Frontal cortex (tissue), 4 donors: ENCODE measurements at places on chromosomes 7 and 10.
A peak's percentile ranks its signal among the peaks of the same experiment; 100 is the strongest.

GRCh38 chr10:48901319-48901718 lies 38.3 kb downstream of the LRRC18 start:
- DNase-seq = no peak

- DNase-seq = no peak
These were observed 28.0 kb upstream of the CPN1 start for GRCh38 chr10:100109670-100110069.

GRCh38 chr10:90924552-90924951 lies 3.7 kb upstream of the ANKRD1 start:
- no peak for DNase-seq

- no peak for DNase-seq
These were observed 1236.6 kb downstream of the GATA3 start for GRCh38 chr10:9291081-9291480.

- DNase-seq = no peak
These were observed 2.7 kb upstream of the AOAH start for GRCh38 chr7:36726806-36727503.

- no peak for DNase-seq
These were observed 33.4 kb downstream of the CCDC6 start for GRCh38 chr10:59872892-59873463.

GRCh38 chr10:58970160-58970915 lies 206.1 kb upstream of the PHYHIPL start:
- DNase-seq = no peak

- DNase-seq = peak; percentile 11
These were observed 4.4 kb downstream of the SHTN1 start for GRCh38 chr10:117000580-117000979.

DNA sequence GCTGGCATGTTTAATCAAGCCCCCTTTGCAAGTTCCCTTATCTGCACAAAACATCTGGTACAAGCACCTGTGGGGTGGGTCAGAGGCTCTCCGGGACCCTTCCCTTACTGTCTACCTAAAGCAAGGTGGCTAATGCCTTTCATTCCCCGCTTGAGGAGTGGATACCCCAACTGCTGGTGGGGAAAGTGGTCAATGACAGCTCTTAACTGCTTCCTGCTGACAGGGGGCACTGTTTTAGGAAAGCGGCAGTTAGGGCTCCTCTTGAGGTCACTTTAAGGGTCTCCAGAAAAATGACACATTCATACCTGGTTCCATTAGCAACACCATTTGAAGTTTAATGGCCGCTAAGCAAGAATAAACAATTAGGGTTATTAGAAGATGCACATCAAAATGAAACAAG lies 761.8 kb upstream of the PHF14 start:
- DNase-seq = no peak

- peak; percentile 97 for DNase-seq
These were observed at the start of gene SND1 for GRCh38 chr7:127651556-127652332. SND1 (plus strand) TSS chr7:127652194; CDS start chr7:127652374, 180 bp downstream.

- no peak for DNase-seq
These were observed 402.6 kb downstream of the SORCS1 start for GRCh38 chr10:106761906-106762305.

DNA sequence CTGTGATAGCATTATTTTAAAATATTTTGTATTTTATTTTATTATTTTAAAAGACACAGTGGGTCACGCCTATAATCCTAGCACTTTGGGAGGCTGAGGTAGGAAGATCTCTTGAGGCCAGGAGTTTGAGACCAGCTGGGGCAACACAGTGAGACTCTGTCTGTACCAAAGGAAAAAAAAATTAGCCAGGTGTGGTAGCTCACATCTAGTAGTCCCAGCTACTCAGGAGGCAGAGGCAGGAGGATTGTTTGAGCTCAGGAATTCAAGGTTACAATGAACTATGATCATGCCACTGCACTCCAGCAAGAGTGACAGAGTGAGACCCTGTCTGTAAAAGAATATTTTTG lies 37.1 kb downstream of the FBXL13 start:
- no peak for DNase-seq

- DNase-seq = no peak
These were observed 30.0 kb downstream of the DUSP5 start for GRCh38 chr10:110527731-110528171.

DNA sequence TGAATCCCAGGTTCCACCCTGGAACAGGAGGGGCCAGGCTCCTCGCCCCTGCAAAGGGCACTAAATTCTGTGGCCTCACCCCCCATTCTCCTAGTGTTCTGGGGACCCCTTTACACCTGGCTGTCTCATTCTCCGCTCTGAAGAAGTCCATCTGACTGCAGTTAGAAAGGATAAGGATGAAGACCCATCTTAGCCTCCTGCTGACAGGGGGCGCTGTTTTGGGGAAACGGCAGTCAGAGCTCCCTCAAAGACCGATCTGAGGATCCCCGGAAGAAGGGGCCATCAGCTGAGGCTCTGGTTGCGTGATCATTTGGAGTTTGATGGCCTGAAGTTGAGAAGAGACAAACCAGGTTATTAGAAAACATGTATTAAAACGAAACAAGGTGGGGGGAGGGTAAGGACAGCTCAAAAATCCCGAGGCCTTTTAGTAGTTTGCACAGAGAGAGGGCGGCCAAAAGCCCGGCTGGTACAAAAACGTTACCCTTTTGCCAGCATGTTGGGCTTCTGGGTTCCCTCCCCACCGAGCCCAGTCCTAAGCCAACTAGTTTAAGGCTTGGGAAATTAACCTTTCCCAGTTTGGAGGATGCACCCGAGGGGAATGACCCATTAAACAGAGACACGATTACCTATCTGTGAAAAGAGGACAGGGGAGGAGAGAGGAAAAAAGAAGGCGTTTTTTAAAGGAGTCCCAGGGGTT lies 102.8 kb downstream of the CHN2 start:
- DNase-seq = no peak

DNA sequence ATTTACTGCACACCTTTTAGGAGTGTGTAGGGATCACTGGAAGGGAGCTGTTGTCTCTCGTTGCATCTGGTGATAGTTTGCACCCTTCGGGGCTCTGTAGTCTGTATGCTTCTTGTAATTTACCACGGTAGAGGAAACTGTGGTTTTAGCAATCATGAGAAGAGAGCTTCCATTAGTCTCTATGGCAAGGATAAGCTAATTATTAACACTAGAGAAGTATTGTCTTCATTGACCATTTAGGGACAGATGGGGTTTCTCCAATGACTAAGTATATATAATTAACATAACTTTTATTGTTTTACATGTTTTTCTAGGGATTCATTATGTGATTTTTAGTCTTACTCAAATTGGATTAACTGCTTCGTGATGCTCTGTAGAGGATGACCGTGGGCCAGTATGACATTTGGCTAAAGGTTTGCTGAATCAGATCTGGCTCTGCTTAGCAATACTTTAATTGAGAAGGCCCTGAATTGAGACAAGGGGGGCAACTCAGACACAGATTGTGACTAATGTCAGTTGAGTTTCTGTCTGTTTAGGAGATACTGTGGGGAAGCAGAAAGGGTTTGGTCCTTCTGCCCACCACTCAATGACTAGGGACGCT lies 8.7 kb downstream of the SLC18A2 start:
- DNase-seq = no peak

GRCh38 chr7:115230882-115231571 lies 309.1 kb downstream of the MDFIC start:
- no peak for DNase-seq

DNA sequence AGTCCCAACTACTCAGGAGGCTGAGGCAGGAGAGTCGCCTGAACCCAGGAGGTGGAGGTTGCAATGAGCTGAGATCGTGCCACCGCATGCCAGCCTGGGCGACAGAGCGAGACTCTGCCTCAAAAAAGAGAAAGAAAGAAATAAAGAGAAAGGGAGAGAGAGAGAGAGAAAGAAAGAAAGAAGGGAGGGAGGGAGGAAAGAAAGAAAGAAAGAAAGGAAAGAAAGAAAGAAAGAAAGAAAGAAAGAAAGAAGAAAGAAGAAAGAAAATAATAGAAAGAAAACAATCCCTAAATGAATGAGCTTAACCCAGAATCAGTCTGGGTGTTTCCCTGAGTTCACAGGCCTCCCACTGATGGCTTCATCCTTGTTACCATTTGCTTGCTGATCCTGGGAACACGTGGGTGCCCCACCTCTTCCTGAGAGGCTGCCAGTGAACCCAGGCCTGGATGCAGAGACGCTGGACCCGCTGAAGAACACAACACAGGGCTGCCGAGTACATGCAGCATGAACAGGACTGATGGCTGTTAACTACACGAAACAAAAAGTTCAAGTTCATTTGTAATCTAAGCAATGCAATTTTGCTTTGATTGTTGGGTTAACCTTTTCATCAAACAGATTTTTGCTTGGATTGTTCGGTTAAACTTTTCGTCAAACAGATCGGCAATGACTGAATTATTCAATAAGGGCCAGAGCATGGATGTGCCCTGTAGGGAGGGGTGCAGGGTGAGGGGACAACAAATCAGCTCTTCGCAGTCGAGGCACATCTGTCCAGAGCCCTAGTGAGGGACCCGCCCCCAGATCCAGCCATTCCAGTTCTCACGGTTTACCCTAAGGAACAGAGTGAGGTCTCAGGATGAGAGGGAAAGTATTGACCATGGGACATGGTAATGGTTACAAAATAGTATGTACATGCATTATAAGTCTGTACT lies 11.5 kb downstream of the NPFFR1 start:
- no peak for DNase-seq

DNA sequence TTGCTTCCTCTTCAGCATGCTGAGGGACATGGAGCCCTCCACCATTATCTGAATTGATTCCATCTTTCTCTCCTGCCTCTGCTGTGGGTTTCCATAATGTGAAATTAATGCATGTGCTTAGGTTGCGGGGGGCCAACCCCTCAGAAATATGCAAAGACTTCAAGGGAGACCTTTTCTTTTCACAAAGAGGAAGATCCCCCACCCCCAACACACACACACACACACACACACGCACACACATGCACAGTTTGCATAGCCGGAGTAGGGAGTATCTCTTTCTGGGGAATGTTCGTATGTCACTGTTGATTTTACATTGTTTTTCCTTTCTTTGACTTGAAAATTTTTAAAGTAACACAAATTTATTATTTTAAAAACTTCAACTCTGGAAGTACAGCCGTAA lies 193.5 kb downstream of the MGMT start:
- DNase-seq = no peak

DNA sequence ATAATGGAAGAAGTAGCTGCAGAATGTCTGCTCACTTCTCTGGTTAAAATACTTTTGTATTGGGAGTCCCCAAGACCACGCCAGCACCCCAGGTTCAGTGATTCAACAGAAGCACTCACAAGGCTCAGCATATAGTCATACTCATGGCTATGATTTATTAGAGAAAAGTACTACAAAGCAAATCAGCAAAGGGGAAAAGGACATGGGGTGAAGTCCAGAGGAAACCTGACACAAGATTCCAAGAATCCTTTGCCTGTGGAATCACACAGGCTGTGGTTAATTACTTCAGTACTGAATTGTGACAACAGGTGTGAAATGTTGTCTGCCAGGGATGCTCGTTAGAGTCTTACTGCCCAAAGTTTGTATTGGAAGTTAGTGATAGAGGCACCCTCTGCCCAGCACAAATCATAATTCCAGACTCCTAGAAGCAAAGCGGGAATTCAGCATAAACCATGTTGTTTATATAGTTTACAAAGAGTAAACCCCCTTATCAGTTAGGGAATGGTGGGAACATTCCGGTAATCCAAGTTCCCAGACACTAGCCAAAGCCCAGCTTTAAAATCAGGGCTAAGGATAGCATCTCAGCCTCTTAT lies 79.4 kb downstream of the HYCC1 start:
- no peak for DNase-seq

- no peak for DNase-seq
These were observed 13.8 kb upstream of the CLIP2 start for GRCh38 chr7:74275401-74275881.

GRCh38 chr7:93378131-93378760 lies 146.1 kb downstream of the VPS50 start:
- no peak for DNase-seq

GRCh38 chr7:156929789-156930539 lies 19.5 kb upstream of the NOM1 start:
- DNase-seq = no peak

GRCh38 chr10:32163071-32163761 lies 107.0 kb upstream of the KIF5B start:
- DNase-seq = no peak

DNA sequence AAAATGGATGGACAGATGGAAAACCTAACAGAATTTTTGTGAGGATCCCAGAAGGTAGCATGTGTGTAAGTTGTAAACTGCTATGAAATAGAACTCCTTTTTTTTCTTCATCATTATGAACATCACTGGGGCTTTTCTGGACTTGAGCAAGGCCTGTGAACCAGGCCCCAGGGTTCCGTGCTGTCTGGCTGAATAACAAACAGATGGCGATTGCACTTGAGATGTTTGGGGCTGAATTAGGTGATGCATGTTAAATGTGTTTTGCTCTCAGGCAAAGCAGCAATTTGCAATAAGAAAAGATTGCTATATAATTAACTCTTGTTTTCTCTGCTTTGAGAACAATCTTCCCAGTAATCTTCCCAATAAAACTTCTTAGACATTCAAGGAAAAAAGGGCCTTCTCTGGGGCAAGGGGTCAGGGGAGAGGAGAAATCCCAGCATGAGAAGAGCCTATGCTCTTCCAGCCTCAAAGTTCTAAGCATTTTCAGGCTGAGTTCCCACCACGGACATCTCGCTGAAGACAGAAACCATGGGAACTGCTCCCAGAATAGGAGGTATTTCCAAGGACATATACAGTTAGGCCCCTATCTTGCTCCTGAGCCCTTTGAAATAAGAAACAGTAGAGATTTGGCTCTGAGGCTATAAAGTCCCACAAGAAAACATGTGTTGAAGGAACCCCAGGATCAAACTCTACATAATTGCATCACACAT lies 98.7 kb downstream of the ITIH5 start:
- DNase-seq = no peak

DNA sequence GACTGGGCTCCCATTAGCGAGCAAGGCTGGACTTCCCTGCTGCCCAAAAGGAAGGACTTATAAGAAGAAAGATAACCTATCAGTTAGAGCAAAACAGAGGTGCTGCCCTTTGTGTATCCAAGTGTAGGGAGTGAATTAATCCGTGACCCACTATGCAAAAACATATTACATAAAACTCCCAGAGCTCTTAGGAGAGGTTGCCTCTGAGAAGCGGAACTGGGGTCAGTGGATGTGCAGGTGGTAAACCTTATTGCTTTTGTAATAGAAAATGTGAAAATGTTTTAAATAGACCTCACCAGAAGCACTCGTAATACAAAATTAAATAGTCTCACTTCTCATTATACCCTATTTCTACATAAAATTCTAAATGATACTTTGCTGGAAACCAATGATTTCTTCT lies 17.1 kb upstream of the IL6 start:
- no peak for DNase-seq

- DNase-seq = no peak
These were observed 334.3 kb downstream of the ARL4A start for GRCh38 chr7:13021566-13022300.
